ENCODE measurements at places on chromosomes 6 and 20.

- DNase-seq, result no peak
Measured at GRCh38 chr6:166497087-166497899, 89.2 kb downstream of the RAMACL start.

DNA sequence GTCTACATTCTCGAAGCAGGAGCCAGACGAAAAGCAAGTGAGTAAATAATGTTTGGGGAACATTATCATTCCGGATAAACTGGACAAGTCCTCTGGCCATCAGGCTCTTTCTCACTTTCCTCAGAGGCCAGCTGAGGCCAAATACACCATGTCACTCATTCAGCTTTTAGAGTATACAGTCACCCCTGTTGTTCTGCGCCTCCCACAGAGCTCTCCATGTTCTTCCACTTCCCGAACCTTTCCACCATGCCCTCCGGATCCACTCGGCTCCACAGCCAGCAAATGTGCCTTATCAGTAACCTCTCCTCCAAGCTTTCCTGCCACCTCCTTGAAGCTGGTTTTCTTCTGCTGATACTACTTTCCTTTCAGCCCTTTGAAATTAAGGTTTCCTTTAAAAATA is 31.7 kb downstream of the LATS1 start:
- DNase-seq, result no peak

GRCh38 chr20:33945391-33946081 is 48.2 kb upstream of the RALY start:
- DNase-seq, result peak; percentile 94

GRCh38 chr6:28816909-28817807 is 106.6 kb downstream of the TRIM27 start:
- peak; percentile 82 for DNase-seq

DNA sequence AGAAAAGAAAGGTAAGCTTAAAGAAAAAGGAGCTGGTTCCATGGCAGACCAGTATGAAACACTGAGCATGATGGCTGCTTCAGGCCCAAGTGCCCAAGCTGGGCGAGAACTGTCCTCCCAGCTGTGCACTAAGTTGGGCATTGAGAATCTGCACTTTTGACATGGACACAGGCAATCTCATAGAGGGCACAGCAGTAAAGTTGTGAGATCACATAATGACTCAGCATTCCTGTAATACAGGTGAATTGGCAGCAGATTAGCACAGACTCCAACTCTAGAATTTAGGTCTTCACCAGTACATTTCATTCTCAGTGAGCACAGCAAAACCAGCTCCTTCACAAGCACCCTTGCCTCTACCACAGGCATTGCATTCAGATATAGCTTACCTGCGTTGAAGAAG is 343.4 kb downstream of the PKHD1 start:
- DNase-seq, result no peak

GRCh38 chr6:158765499-158766068 is 53.6 kb downstream of the EZR start:
- no peak for DNase-seq

GRCh38 chr6:145736661-145737144 is 1.4 kb upstream of the EPM2A start:
- no peak for DNase-seq

DNA sequence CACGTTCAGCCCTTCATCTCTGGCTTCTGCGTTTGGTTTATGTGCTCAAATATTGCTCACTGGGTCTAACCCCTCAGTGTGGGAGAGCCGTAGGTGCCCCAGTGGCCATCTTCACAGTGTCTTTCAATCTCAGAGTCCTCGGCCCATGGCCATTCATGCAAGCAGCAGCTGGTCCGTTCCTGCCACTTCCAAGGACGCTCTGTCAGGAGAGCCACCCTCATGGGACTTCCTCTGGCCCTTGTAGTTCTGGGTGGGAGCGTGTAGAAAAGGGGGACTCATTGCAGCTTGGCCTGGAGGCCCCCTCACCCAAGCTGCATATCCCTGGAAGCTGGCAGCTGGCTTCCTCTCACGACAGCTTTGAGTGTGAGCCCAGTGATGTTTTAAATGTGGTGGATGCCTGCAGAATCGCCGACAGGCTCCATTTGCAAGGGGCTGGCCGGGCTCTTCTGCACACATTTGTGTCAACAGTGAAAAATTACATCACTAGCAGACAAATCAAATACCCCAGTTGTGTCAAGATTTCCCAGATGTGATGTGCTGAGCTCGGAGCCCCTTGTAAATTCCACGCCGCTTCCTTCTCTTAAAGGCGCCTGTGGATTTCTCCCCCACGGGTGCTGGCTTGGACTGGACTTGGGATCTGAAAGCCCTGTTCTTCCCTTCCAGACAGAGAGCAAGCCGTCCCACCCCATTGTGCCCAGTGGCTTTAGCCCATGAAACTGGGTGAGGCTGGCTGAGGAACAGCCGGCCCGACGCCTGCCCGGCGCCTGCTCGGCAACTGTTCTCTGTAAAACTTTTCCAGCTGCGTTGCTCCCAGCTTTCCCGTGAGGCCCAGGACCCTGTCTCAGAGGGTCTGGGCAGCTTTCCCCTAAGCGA is 360.1 kb downstream of the TAF4 start:
- no peak for DNase-seq

DNA sequence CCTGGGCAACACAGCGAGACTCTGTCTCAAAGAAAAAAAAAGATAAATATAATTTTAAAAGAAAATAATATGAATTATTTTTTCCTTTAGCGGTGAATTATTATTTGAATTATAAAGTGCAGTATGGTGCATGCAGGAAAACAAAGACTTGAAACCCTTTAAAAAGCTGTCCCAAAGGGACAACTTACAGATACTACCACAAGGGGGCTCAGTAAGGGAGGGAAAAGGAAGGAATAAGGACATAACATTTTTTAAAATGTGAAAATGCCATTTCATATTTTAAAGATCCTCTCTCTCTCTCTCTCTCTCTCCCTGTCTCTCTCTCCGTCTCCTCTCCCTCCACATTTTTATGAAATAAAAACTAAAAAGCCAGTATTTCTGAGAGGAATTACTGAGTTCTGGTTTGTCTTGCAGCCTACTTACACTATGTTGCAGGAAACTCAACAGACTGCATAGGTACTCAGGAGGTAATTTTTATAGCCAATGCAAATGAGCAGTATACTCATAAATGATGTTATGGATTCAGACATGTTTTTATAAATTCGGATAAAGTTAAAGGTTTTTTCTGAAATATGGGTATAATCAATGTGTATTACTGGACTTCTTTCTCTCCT is 455.0 kb upstream of the GJE1 start:
- peak; percentile 2 for DNase-seq

DNA sequence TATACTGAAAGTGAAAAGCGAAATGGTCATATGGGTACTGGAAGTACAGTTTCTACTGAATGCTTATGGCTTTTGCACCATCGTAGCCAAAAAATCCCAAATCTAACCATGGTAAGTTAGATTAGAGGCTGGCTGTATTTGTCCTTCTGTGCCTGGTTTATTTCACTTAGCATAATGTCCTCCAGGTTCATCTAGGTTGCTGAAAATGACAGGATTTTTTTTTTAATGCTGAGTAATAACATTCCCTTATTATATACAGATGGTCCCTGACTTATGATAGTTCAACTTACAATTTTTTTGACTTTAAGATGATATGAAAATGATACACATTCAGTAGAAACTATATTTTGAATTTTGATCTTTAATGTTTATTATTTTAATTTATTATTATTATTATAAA is 7.6 kb downstream of the MYCT1 start:
- no peak for DNase-seq

DNA sequence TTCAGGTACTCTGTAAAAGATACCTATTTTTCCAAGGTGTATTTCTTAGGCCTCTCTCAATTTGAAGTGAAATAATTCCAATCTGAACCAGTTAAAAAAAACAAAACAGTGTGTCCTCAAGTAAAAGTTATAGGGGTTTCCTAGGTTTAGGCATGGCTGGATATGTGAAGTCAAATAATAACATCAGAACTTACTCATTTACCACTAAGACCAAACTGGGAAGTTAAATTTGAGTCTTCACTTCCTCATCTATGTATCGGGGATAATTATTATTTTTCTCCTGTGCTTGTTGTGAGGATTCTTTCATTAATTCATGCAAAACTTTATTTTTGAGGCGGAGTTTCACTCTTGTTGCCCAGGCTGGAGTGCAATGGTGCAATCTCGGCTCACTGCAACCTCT is 86.2 kb upstream of the PTPRK start:
- DNase-seq, result no peak

GRCh38 chr6:146289816-146290588 is 253.6 kb upstream of the RAB32 start:
- DNase-seq, result peak; percentile 78

DNA sequence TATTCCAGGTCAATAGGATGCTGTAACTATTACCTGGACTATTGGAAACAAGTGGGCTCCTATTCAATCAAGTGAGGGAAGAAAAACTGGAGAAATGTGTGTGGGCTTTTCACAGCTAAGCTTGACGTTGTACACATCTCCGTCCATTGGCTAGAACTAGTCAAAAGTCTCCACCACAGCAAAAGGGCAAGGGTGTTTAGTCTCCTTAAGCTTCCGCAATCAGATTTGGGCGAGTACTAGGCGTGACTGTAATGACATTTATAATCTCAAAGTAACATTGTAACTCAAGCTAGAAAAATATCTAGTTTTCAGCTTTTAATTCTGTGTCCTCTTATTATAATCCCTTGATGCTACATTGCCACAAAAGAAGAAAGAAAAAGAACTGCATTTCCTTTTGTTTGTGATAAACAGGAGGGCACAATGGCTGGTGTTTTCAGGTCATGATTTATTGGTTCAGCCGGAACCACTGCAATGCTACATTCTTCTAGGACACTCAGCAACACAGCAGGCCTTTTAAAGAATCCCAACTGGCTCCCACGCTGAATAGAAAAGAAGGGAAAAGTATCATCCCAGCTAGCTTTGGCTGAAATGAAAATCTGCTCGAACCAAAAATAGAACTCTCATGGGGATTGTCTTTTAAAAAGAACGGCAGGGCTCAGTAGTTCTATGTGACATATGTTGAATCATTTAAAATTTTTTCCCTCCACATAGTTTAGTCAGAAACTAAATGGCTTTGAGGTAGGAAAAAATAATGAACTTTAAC is 387.7 kb downstream of the BTBD3 start:
- DNase-seq, result peak; percentile 23

- DNase-seq, result no peak
Measured at GRCh38 chr6:169165561-169166300, 87.9 kb downstream of the THBS2 start.

DNA sequence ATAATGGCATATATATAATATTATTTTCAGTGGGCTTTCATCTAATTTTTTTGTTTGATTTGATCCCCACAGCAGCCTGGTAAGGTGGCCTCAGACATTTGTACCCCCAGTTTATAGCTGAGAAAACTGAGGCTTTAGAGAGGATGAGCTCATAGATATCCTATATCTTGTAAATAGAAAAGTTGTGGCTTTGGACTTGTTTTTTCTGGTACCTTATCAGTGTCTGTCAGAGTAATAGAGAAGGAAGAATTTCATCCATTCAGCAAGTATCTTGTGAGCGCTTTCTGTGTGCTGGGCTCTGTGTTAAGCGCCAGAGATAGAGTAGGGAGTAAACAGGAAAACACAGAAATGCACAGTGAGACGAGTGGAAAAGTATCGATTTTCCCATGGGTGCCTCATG is 27.9 kb downstream of the TAF11 start:
- no peak for DNase-seq

- peak; percentile 13 for DNase-seq
Measured at GRCh38 chr6:168574699-168575195, 133.8 kb downstream of the SMOC2 start.

DNA sequence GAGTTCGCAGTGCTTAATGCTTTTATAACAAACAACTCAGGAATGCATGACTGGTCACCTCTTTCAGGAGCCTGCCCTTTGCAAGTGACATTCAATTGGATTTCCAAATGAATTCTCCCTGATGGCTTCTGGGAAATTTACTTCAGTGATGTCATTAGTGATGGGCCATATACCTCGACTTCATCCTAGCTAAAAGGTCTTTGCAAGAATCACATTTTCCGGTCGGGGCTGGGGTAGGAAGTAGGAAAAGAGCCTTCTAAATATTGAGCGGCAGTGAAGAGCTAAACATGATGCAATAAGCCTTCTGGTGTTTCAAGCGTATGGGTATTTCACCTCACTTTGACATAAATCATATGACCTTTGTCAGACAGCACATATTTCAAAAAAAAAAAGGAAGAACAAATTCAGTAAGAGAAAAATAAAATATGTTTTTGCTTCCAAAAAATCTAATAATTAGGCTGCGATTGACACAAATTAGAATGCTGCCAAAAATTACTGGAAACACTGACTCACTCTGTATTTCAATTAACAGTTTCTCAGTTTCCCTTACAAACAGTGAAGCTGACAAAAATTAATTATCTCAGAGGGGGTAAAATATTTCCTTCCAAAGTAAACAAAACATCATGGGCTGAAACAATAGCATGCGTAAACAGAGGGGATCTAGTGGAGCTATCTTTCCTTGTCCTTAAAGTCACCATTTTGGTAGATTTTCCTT is 39.8 kb downstream of the ADTRP start:
- no peak for DNase-seq

- DNase-seq, result no peak
Measured at GRCh38 chr20:18653736-18654447, 66.0 kb downstream of the DTD1 start.

- no peak for DNase-seq
Measured at GRCh38 chr6:165662041-165662748, 846 bp downstream of the PDE10A start.

- no peak for DNase-seq
Measured at GRCh38 chr20:33604084-33604990, 57.8 kb upstream of the C20orf144 start.

GRCh38 chr6:33140556-33140955 is 51.7 kb downstream of the COL11A2 start:
- DNase-seq, result no peak

DNA sequence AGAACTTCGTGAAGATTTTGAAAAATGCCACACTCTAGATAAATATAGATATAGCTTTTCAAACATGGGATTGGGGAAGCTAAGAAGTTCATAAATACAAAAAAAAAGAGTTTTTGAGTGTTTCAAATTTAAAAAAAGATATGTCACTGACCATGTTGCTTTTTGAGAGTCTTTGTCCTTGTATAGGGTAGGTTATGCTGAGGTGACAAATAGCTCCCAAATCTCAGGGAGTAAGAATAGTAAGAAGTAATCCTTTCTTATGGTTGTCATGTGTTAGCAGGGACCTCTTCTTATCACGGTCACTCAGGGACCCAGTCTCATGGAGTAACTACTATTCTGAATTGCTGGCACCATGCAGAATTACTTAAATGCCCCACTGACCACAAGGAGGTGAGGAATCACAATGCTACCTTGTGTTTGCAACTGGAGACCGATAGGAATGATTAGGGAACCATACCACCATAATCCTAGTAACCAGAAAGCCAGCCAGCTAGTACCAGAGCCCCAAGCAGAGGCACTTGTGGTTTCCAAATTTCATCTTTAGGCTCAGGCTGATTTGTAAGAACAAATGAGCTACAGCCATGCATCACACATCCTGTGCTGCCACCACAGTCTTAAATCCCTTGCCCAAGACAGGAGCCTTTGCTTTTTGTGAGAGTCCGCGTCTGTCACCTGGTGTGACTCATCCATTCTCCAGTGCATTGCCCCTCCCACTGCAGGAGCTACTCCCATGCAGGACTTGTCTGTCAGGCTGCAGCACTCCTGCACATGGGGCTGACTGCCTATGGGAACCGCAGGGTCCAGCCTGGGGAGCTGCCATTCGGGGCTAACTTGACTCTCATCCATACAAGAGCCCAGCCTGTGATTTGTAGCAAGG is 42.4 kb upstream of the ADGRF4 start:
- peak; percentile 40 for DNase-seq
